ENCODE measurements at places on chromosomes 11 and 22.

DNA sequence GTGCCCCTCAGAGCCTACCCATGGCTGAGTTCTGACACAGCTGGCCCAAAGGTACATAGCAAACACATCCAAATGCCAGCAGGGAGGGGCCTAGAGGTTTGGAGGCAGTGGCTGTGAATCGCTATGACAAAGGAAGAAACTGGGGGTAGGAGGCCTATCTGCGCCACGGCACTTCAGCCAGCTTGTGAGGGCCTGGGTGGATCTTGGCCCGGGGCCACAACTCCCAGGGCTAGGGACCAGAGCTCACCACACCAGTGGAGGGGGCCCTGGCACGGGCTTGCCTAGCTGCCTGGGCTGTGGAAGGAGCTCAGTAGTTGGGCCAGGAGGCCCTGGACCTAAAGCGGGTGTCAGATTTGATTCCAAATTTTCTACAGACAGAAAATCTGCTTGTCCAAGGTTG, 9.4 kb upstream of the NAP1L4 start:
- no peak for DNase-seq

GRCh38 chr11:134556186-134556585, 144.1 kb upstream of the B3GAT1 start:
- no peak for DNase-seq

DNA sequence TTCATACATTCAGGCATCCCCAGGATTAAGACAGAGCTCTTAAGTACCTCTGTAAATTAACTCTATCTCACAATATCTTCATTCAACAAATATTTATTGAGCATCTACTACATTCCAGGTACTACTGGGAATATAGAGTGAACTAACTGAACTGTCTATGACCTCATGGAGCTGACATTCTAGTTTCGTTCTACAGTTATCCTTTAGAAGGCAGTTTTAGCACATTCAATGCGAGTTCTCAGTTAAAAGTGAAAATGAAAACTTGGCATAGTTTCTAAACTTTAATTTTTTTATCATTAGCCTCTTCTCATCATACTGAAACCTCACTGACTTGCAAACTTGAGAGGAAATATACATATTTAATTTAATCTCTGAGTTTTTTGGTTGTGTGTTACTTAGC, 10.7 kb upstream of the MS4A6E start:
- DNase-seq = no peak

- no peak for DNase-seq
These were observed 47.9 kb downstream of the CHRDL2 start for GRCh38 chr11:74683279-74683871.

DNA sequence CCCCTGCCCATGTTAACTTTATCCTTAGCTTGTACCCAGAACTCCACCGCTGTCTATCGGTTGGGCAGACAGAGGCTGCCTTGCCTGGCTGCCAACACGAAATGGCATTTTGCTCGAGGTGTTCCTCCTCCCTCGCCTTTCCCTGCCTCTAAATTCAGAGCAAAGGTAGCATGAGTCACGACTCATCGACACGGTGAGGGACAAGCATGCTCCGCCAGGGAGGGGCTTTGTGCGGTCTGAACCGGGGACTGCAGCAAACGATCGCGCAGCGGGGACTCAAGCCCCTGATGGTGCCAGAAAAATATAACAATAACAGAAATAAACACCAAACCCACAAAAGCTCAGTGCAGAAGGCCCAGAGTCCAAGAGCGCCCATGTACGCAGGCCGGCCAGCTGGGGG, 52.3 kb downstream of the RTL6 start:
- DNase-seq = no peak
